ENCODE measurements at places on chromosomes 7 and 10. TPM values are rescaled to one million over a fixed set of nuclear protein-coding genes. Genes with fewer than 3 reads are reported as not detected.
A peak's percentile ranks its signal among the peaks of the same experiment; 100 is the strongest.

OR2A7 gene
- total RNA-seq = not detected

GDF2 gene
- not detected for total RNA-seq

- H3K27me3 ChIP-seq = no peaks in the 10 kb centered on the region
- H3K4me3 ChIP-seq = no peak overlapping the region
- H3K36me3 ChIP-seq = peaks cover 18% of the 10 kb centered on the region
- no peak for DNase-seq
These were observed 9.8 kb downstream of the PWWP2B start for GRCh38 chr10:132406750-132407149.

- H3K36me3 ChIP-seq = peaks cover 9% of the 10 kb centered on the region
- no peaks in the 10 kb centered on the region for H3K4me1 ChIP-seq
- no peaks in the 10 kb centered on the region for H3K27me3 ChIP-seq
- peak overlapping the region; percentile 95 for H3K27ac ChIP-seq
These were observed 794 bp downstream of the PCGF6 start for GRCh38 chr10:103350175-103350516.

DNA sequence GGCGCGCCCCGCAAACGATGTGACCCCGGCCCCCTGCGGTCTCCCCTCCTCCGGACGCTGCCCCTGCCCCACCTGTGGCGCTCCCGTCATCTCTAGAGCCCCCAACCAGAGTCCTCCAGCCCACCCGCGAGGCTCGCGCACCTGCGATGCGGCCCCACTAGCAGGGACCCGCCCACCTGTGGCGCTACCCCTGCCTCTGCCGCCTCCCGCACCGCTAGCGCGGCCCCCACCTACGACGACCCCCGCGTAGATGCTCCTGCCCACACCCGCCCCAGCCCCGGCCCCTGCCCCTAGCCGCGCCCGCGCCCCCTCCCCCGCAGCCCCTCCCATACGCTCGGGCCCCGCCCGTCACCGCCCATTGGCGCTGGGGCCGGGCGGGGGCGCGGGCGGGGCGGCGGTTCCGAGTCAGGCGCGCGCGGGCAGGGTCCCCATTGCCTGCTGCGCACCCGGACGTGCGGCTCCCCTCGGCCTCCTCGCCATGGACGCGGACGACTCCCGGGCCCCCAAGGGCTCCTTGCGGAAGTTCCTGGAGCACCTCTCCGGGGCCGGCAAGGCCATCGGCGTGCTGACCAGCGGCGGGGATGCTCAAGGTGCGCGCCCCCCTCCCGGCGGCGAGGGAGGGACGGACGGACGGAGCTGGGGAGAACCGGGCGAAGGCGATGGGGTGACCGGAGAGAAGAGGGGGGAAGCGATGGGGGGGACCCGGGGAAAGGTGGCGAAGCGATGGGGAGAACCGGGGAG is at the start of gene PFKP:
PFKP (plus strand) TSS at position 431 of the 741 bp plus-strand sequence; CDS start at position 479, 48 bp downstream.
- H3K4me1 ChIP-seq = peaks cover 15% of the 10 kb centered on the region
- peak within 1 kb of the TSS; percentile 94 for H3K27ac ChIP-seq
- DNase-seq = no peak
- H3K4me3 ChIP-seq = peak within 1 kb of the TSS; percentile 100
- H3K27me3 ChIP-seq = no peaks in the 10 kb centered on the region

- no peak overlapping the region for H3K4me3 ChIP-seq
- DNase-seq = peak; percentile 78
- H3K4me1 ChIP-seq = peaks cover 9% of the 10 kb centered on the region
- peak overlapping the region; percentile 43 for H3K27ac ChIP-seq
- no peaks in the 10 kb centered on the region for H3K36me3 ChIP-seq
These were observed 638.5 kb downstream of the PHTF2 start for GRCh38 chr7:78437118-78437517.

DNA sequence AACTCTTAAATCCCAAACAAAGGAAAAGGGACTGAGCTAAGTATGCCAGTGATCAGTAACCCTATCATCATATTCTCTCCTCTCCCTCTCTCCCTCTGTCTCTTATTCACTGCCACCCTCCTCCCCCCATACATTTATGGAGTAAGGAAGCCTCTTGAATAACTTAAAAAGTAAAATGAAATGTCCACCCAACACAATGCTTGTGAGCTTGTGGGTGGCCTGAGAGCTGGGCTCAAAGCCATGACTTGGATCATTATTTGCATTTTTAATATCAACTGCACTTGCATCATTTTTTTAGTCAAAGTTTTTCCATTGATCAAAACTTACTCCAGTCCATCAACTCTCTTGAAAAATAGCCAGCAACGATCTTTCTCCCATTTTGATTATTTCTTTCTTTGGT is 46.8 kb downstream of the FAM107B start:
- no peak for DNase-seq
- H3K4me1 ChIP-seq = no peaks in the 10 kb centered on the region
- H3K27me3 ChIP-seq = peaks cover 7% of the 10 kb centered on the region
- H3K27ac ChIP-seq = no peak overlapping the region
- no peaks in the 10 kb centered on the region for H3K36me3 ChIP-seq
- no peak overlapping the region for H3K4me3 ChIP-seq

Measured in IMR-90 (cell line).